ENCODE measurements at places on chromosomes 7 and 10. TPM values are rescaled to one million over a fixed set of nuclear protein-coding genes. Genes with fewer than 3 reads are reported as not detected.

DNA sequence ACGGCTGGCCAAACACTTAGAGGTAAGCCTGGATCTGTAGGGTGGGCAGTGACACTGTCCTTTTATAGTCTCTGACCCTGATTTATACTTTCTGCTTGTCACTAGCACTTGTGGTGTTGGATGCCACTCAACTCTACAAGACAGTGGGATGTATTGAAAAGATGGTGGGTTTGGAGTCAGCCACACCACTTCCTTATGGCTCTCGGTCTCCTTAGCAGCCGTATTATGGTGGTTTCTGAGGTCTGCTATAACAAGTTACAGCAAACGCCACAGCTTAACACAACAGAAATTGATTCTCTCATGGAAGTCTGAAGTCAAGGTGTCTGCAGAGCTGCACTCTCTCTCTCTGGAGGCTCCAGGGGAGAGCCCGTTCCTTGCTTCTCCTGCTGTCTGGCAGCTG lies 14.7 kb downstream of the ITIH2 start:
- DNase-seq: no peak
- H3K27me3 ChIP-seq: peaks cover 10% of the 10 kb centered on the region
- H3K36me3 ChIP-seq: no peaks in the 10 kb centered on the region
- no peaks in the 10 kb centered on the region for H3K4me1 ChIP-seq
- no peak overlapping the region for H3K27ac ChIP-seq
- H3K4me3 ChIP-seq: no peak overlapping the region

DNA sequence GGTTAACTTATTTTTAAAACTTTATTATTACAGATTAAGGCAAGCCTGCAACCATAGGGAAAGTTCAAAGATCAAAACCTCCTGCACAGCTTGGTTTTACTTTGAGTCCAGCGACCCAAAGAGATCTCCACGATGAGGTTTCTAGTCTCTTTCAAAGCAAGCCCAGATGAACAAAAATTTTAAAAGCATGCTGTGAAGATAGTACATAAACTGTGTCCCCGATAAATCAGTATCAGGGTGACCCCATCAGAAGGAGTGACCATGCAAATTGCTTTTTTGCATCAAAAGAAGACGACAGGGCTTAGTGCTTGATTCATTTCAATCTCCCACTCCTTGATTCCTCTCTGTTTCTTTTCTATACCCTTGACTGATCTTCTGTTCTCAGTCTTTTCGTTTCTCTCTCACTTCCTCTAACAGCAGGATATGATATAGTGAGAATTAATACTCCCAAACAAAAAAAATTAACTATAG lies 16.0 kb upstream of the DNTT start:
- peaks cover 2% of the 10 kb centered on the region for H3K4me1 ChIP-seq
- no peak for DNase-seq
- no peak overlapping the region for H3K27ac ChIP-seq
- no peak overlapping the region for H3K4me3 ChIP-seq
- H3K36me3 ChIP-seq: no peaks in the 10 kb centered on the region

The RAPGEF5 gene
- total RNA-seq: 0.17 TPM

The FRMPD2 gene
- total RNA-seq: not detected

DNA sequence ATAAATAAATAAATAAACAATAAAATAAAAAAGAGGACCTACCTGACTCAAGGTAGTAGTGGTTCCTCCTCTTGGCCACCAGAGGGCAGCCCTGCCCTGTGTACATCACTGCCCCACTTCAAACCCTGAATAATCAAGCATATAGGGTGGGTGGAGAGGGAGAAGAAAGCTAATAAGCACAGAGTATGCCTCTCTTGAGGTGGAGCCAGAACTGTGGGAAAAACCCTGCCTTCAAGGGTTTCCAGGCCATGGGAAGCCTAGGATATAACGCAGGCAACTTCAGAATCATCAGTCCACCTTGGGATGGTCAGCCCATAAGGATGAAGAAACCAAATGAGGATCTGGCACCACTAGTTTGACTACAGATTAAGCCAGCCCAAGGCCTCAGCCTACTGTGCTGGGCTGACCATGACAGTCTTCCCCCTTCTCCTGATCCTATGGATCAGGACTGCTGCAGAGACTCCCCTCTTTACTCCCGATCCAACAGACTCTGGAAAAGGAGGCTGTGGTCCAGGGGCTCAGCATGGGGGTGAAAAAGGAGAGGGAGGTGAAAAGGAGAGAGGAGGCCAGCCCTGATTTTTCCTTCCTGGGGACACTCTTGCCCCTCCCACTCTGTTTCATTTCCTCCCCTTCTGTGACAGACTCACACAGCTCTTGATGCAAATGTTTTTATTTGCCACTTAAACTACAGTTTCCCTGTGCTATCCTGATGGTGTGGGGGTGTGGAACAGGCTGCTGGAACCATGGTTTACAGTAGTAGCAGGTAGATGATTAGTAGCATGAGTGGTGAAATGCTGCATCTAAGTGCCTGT lies 10.1 kb downstream of the AVPI1 start:
- H3K27me3 ChIP-seq: no peaks in the 10 kb centered on the region
- H3K4me1 ChIP-seq: peaks cover 5% of the 10 kb centered on the region
- no peak overlapping the region for H3K27ac ChIP-seq
- peaks cover 36% of the 10 kb centered on the region for H3K36me3 ChIP-seq
- H3K4me3 ChIP-seq: no peak overlapping the region

GRCh38 chr7:3861941-3862340 lies 560.9 kb downstream of the SDK1 start:
- H3K4me1 ChIP-seq: no peaks in the 10 kb centered on the region
- no peak overlapping the region for H3K4me3 ChIP-seq
- H3K36me3 ChIP-seq: no peaks in the 10 kb centered on the region
- DNase-seq: no peak

GRCh38 chr7:10412422-10413019 lies 561.2 kb upstream of the PHF14 start:
- H3K27me3 ChIP-seq: no peaks in the 10 kb centered on the region
- no peak overlapping the region for H3K27ac ChIP-seq
- no peaks in the 10 kb centered on the region for H3K36me3 ChIP-seq

- no peak overlapping the region for H3K27ac ChIP-seq
- DNase-seq: no peak
- no peak overlapping the region for H3K4me3 ChIP-seq
- no peaks in the 10 kb centered on the region for H3K27me3 ChIP-seq
- no peaks in the 10 kb centered on the region for H3K36me3 ChIP-seq
Observed at GRCh38 chr10:90175161-90175681, 473.8 kb downstream of the KIF20B start.

GRCh38 chr7:119935418-119936025 lies 337.5 kb upstream of the KCND2 start:
- DNase-seq: no peak
- H3K27me3 ChIP-seq: no peaks in the 10 kb centered on the region
- no peak overlapping the region for H3K4me3 ChIP-seq

The TBXAS1 gene
- 5.5 TPM for total RNA-seq

DNA sequence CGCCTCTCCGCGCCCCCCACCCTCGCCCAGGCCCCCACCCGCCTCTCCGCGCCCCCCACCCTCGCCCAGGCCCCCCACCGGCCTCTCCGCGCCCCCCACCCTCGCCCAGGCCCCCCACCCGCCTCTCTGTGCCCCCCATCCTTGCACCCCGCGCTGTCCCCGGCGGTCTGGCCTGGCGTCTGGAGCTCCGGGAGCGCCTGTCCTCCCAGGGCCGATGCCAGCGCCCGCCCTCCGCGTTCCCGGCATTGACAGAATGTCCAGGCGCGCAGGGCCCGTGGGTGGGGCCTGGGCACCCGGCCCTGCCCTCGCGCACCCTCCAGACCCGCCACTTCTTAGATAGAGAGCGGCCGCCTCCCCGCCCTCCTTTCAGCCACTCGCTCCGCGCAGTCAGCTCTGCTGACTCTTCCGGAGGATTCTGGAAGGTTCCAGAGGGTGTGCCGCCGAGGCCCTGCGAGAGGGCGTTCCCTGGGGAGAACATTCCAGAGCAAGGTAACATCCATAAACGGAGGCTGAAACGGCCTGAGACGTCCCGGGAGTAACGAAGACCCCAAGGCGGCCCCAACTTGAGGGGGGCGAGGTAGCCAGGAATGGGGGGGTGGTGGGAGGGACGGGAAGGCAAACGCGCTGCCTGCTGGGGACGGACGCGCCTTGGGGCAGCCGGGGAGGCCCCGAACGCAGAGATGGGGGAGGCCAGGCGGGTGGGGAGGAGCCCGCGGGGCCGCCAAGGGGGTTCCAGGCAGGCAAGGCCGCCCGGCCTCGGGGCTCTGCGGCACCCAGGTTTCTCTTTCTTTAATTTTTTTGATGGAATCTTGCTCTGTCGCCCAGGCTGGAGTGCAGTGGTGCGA lies 117.8 kb downstream of the DYNC2I1 start:
- H3K27ac ChIP-seq: no peak overlapping the region
- DNase-seq: no peak
- no peak overlapping the region for H3K4me3 ChIP-seq
- no peaks in the 10 kb centered on the region for H3K27me3 ChIP-seq
- H3K36me3 ChIP-seq: no peaks in the 10 kb centered on the region
- H3K4me1 ChIP-seq: peaks cover 26% of the 10 kb centered on the region

DNA sequence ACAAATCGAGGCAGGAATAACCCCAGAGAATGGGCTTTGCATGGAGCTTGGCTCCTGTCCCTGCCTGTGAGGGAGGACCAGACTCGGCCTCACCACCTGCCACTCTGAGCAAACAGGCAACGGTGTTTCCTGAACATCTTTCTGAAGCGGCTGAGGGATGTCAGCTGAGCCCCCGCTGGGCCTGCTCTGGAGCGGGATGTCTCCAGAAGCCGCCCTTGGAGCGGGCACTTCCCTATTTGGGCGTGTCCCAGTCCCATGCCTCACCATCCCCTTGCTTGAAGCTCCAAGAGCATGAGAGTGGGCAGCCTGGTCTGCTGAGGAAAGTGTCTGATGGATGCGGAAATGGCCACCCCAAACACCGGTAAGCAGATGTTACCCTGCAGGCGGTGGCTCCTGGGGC lies 10.2 kb downstream of the ALKBH4 start:
- DNase-seq: no peak
- no peak overlapping the region for H3K4me3 ChIP-seq
- H3K27me3 ChIP-seq: no peaks in the 10 kb centered on the region
- peaks cover 5% of the 10 kb centered on the region for H3K4me1 ChIP-seq

The GTF2IRD1 gene
- total RNA-seq: 1.2 TPM

DNA sequence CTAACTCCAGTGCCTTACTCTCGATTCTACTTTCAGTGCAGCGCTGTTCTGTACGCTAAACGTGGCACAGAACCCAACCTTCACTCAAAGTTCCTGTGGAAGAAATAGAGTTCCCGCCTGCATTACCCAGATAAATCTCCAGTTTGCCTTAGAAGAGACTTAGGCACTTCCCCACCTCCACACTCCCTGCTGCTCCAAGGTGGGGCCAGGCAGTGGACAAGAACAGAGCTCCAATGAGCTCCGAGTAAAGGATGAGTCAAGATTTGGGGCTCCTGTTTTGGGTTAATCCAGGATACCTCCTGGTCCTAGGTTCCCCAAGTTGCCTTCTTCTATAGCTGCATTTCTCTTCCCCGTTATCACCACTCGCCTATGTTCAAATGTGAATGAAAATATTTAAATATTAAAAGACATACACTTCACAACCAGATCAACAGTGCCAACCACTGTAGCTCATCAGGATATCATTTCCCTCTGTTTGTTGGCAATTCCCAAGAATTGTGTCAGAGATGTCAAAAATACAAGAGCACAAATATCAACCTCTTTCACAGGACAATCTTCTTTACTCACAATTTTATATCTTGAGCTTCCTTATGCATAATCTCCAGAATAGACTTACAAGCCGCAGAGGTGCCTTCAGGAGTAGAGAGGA lies 48.0 kb downstream of the MALSU1 start:
- no peaks in the 10 kb centered on the region for H3K36me3 ChIP-seq
- no peak for DNase-seq
- peaks cover 2% of the 10 kb centered on the region for H3K4me1 ChIP-seq
- H3K4me3 ChIP-seq: no peak overlapping the region
- H3K27ac ChIP-seq: no peak overlapping the region
- H3K27me3 ChIP-seq: no peaks in the 10 kb centered on the region

- H3K27me3 ChIP-seq: no peaks in the 10 kb centered on the region
- H3K4me3 ChIP-seq: no peak overlapping the region
- H3K27ac ChIP-seq: no peak overlapping the region
- no peak for DNase-seq
Observed at GRCh38 chr7:55173671-55174070, 154.9 kb downstream of the EGFR start.

DNA sequence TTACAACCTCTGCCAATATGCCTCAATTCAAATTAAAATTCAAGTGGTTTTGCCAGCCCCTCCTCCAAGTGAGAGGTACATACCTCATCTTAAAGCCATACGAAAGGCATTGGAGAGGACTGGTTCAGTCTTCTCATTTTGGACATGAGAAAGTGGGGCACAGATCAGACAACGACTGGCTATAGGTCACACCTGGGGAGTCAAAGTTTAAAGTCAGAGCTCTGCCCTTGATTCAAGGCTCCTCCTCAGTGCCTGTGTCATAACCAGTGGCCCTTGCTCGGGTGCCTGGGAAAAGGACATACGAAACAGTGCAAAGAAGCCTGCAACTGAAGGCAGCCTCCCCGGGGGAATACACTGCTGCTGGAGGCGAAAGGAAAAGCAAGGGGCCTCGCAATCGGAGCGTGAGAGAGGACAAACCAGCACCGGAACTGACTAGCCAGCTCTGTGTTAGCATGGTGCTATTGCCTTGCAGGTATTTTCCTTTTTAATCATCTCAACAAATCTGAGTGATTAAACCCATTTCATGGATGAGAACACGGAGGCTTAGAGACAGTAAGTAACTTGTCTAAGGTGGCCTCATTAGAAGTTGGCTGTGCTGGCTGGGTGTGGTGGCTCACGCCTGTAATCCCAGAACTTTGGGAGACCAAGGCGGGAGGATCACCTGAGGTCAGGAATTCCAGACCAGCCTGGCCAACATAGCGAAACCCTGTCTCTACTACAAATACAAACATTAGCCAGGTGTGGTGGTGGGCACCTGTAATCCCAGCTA lies 1.1 kb upstream of the MTPAP start:
- no peak overlapping the region for H3K27ac ChIP-seq
- no peak overlapping the region for H3K4me3 ChIP-seq
- peaks cover 3% of the 10 kb centered on the region for H3K36me3 ChIP-seq
- no peak for DNase-seq

DNA sequence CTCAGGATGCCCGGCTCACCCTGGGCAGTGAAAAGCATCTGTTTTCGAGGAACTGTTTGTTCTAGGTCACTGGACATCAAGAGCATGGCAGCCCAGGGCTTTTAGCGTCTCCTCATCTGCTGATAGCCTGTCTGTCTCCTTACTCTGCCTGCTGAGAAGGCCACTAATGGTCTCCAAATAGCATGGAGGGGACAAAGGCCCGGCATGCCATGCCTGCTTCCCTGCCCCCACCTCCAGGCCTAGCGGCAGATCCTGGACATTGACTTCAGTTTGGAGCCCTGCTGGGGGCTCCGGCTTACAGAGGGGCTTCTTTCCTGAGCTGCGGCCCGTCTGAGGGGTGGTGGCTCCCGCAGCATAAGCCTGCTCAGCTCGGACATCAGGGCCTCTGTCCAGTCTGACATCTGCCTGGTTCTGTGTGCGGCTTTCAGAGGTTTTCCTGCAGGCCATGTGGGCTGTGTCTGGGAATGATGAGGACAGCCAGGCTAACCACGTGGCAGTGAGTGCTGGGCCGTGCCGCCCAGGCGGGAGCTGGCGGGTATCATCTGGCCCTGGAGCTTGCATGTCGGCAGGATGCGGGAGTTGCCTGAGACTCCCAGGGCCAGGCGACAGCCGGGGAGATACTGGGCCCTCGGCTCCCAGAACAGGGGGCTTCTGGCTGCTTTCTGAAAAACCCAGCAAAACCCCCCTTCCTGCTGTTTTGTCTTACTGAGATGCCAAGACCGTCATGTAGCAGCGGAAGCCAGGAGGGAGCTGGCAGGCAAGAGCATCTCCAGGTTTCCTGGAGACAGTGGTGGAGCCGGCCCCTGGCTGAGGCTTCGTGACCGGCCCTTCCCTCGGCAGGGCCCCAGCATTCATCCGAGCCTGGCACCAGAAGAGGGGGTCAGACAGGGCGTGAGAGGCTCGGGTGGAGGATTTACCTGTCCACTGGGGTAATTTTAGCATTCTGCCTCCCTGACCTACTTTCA lies 9.2 kb downstream of the PFKFB3 start:
- H3K4me3 ChIP-seq: no peak overlapping the region
- peaks cover 47% of the 10 kb centered on the region for H3K36me3 ChIP-seq
- H3K27ac ChIP-seq: no peak overlapping the region
- peaks cover 12% of the 10 kb centered on the region for H3K4me1 ChIP-seq
- no peaks in the 10 kb centered on the region for H3K27me3 ChIP-seq
